Stimulated activated CD8-positive, alpha-beta memory T cell treated with anti-CD3 and anti-CD28 coated beads, Interleukin-15, amount 100 ng/mL, for 48 hours (primary cell): ENCODE measurements at places on chromosomes 5 and 9.
A peak's percentile ranks its signal among the peaks of the same experiment; 100 is the strongest.

- DNase-seq = no peak
These were observed 20.2 kb downstream of the COL5A1 start for GRCh38 chr9:134661791-134662142.

GRCh38 chr5:179212870-179213269, 132.4 kb downstream of the ADAMTS2 start:
- DNase-seq = no peak

GRCh38 chr9:76751001-76751400, 13.2 kb upstream of the PCA3 start:
- no peak for DNase-seq

GRCh38 chr9:120264528-120264927, 315.4 kb downstream of the CDK5RAP2 start:
- no peak for DNase-seq

GRCh38 chr9:9326749-9327148, 1286.1 kb downstream of the PTPRD start:
- DNase-seq = no peak

DNA sequence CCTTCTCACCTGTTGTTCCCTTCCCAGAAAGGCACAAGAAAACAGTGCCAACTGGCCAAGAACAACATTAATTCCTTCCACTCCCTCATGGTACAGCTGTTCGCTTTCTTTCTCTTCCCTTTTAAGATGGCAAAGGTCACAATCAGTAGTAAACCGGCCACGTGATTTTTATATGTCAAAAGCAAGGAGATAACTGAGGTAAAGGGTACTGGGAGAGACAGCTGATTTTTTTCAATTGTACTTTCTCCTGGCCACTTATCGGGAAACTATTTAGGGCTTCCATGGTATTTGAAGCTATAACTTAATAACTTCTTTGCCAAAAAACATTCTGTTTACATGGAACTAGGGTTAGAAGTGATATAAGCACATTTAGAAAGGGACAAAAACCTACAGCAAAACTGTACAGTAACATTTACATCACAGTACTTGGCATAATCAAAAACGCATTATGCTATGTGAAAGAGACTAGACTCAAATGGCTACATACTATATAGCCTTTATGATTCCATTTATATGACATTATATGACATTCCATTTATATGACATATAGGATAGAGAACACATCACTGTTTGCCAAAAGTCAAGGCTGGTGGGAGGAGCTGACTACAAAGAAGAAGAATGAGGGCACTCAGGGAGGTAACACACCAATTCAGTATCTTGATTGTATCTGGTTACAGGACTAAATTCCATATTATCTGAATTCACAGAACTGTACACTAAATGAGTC, 24.8 kb downstream of the PLPP1 start:
- no peak for DNase-seq

GRCh38 chr5:119943148-119943547, 313.8 kb downstream of the FAM170A start:
- no peak for DNase-seq

DNA sequence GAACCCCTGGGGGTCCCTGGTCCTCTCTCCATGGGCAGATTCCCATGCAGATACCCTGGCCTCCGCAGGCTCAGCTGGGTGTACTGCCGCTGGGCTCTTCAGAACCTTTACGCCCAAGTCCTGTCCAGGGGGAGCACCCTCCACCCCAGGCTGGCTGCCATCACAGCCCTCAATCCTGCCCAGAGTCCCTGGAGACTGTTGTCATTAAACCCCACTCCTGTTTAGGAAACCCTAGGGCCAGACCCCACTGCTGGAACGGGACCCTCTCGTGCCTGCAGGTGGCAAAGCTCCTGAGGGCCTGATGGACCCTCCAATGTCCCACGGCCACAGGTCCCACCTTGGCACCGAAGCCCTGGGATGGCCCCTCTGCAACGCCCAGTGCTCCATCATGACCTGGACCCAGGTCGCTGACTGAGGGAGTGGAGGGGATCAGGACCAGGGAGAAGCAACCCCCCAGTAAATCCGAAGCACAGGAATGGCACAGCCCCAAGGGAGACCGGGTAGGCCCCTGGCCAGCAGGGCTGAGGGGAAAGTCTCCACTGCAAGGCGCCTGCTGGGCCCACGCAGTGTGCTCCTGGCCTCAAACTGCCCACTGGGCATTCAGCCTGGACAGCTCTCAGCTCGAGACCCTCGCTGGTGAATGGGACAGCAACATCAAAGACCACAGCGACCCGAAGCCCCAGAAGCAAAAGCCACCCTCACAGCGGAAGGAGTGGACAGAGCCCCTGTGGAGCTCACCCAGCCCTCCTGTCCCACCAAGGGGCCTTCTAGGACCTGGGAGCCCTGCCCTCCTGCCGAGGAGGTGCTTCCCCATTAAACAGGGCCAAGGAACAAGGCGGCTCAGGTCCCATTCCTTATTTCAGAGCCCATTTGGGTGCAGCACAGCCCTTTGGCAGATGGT, 8.3 kb downstream of the ZDHHC11B start:
- no peak for DNase-seq

- DNase-seq = no peak
These were observed 34.0 kb downstream of the ADAM19 start for GRCh38 chr5:157541447-157542118.

GRCh38 chr9:124450241-124450924, at the start of gene ADGRD2:
Gene ADGRD2, plus strand, starts transcription at chr9:124450451. Its CDS starts 1,216 bp downstream, at chr9:124451667.
- no peak for DNase-seq

- no peak for DNase-seq
These were observed 83.3 kb upstream of the SLC30A5 start for GRCh38 chr5:69010476-69010875.

DNA sequence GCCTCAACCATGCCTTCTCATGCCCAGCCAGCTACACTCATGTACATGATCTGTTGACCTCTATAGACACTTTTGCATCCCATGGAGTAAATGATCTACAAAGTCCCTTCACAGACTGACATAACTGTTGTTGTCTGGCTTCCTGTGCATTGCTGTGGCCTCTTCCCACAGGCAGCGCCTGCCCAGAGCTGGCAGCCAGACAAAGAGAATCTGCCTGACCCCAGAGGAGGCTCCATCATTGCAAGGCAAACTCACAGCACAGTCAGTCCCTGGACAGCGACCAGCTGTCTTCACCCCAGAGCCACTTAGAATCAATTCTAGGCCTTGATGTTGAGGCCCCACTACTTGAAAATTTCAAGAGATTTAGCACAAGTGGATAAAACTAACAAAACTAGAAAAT, 65.5 kb downstream of the INSYN2B start:
- DNase-seq = no peak

DNA sequence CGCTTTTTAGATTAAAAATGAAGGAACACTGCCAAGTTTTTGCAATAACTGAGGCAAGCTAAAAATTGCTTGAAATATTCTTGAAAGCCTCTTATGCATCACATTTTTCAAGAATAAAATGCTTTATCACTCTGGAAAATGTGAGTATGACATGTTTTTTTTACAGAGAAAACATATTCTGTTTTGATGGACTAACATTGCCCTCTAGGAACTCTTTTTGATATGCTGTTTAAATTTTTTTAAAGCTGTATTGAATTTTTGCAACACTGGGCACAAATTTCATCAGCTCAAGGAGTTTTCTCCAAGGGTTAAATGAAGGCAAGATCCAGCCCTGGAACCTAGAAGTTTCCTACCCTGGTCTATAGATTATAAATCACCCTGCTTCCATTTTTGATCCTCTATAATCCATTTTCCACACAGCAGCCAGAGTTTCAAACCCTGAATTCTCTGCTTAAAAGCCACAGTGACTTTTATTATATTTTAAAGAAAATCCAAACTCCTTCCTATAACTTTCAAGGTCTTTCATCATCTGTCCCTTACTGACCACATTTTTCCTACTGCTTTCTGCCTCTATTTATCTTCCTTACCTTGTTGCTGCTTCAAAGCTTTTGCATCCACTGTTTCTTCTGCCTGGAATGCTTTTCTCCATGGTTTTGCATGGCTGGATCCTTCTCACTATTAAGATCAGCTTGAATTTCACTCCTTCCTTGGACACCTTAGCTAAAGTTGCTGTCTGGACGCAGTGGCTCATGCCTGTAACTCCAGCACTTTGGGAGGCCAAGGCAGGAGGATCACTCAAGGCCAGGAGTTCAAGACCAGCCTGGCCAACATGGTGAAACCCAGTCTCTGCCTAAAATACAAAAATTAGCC, 60.9 kb downstream of the IL31RA start:
- DNase-seq = no peak

DNA sequence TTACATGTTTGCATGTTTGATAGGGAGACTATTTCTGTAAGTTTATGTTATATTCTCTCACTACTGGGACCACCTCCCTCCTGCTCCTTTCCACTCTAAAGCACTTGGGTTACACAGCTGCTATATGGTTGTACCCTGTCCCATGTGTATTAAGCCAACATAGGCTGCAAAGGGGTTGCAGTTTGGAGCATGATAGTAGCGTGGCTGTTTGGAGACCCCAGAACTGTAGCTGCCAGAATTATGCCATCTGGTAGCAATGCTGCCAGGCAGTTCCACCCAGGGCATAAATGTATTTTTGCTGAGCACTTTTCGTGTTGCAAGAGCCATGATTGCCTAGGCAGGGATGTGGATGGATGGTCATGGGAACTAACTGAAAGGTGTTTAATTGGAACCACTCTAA, 81.8 kb downstream of the CNTLN start:
- DNase-seq = no peak

GRCh38 chr9:97710356-97711222, 13.4 kb upstream of the XPA start:
- no peak for DNase-seq

DNA sequence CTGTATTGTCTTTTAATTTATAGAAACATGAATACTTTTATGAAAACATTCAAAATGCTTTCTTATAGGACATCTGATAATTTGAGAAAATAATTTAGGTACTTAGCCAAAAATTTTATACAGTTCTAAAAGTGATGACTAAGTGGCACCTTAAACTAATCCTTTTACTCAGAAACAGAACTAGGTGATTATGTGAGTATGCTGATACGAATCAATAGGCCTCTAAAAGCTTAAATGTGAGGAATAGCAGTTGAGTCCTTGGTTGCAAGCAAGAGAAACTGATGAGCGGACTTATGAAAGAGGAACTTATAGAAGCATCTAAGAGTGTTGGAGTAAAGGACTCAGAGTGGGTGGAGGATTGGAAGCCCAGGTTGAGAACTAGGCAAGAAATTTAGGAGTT, 26.4 kb downstream of the ANXA1 start:
- DNase-seq = no peak

- peak; percentile 34 for DNase-seq
These were observed 16.6 kb downstream of the STOM start for GRCh38 chr9:121353241-121354061.

- DNase-seq = no peak
These were observed 284.9 kb upstream of the IRX1 start for GRCh38 chr5:3310541-3311261.

DNA sequence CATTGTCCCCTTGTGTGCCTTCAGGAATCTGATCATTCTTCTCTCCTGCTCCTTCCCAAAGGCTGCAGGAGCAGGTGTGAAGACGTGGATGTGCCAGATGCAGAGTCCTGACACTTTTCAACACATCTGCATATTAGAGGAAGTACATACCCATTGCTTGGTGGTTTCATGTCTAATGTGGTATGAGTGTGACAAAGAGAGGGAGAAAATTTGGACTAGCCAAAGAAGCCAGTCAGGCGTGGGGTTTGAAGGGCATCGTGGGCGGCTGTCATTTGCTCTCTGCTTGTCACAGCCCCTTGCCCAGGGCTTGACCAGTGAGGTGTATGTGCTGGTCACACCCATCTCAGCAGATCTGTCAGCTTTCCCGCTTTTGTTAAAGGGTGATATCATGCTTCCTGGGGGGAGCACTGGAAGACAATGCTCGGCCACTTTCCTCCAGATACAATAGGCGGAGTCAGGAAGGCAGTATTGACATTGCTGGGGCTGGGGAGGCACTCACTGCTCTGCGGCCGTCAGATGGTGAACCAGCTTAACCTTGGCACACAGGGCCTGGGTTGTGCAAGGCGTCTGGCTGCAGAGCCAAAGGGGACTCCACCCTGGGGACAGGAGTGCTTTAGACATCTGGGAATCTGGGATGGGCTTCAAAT, 8.6 kb downstream of the TEK start:
- DNase-seq = no peak
